ENCODE measurements at places on chromosomes 3 and 15. TPM values are rescaled to one million over a fixed set of nuclear protein-coding genes. Genes with fewer than 3 reads are reported as not detected.

- DNase-seq: no peak
Measured at GRCh38 chr3:159131376-159131775, 329.5 kb downstream of the MFSD1 start.

P2RY1 gene
- 0.25 TPM for total RNA-seq

CTXN2 gene
- not detected for total RNA-seq

DUOXA2 gene
- not detected for total RNA-seq

Measured in activated naive CD8-positive, alpha-beta T cell treated with anti-CD3 and anti-CD28 coated beads, Interleukin-2, amount 10 ng/mL, durations not matched to agents 7 days and 5 days (primary cell).